ENCODE measurements at places on chromosomes 7 and 10. TPM values are rescaled to one million over a fixed set of nuclear protein-coding genes. Genes with fewer than 3 reads are reported as not detected.

HOXA10 gene
- total RNA-seq = under 0.01 TPM

NPS gene
- not detected for total RNA-seq

ARHGAP22 gene
- total RNA-seq = 161 TPM

ANKRD61 gene
- total RNA-seq = 0.26 TPM

C7orf57 gene
- total RNA-seq = not detected

IL2RA gene
- not detected for total RNA-seq

OR2F2 gene
- not detected for total RNA-seq

JMJD1C gene
- 64.7 TPM for total RNA-seq

TDRD1 gene
- total RNA-seq = 1.9 TPM

NUPR2 gene
- total RNA-seq = not detected

SLC35G1 gene
- 3.0 TPM for total RNA-seq

CALHM1 gene
- not detected for total RNA-seq

CHAT gene
- not detected for total RNA-seq

CPA4 gene
- total RNA-seq = 0.92 TPM

GIMAP2 gene
- 1.6 TPM for total RNA-seq

SYT15 gene
- total RNA-seq = 0.06 TPM

METTL27 gene
- 2.5 TPM for total RNA-seq

MEIG1 gene
- 0.25 TPM for total RNA-seq

NDUFB2 gene
- 155 TPM for total RNA-seq

TMEM225B gene
- 0.62 TPM for total RNA-seq

IGF2BP3 gene
- total RNA-seq = 17.9 TPM

C10orf67 gene
- not detected for total RNA-seq

NODAL gene
- total RNA-seq = not detected

SPAM1 gene
- not detected for total RNA-seq

FEZF1 gene
- total RNA-seq = not detected

ALDH18A1 gene
- 105 TPM for total RNA-seq

MALRD1 gene
- total RNA-seq = 0.66 TPM

PRF1 gene
- total RNA-seq = not detected

CALML3 gene
- total RNA-seq = not detected

Data from aortic smooth muscle cell (primary cell).